ENCODE measurements at places on chromosomes 3 and 15.
A peak's percentile ranks its signal among the peaks of the same experiment; 100 is the strongest.

DNA sequence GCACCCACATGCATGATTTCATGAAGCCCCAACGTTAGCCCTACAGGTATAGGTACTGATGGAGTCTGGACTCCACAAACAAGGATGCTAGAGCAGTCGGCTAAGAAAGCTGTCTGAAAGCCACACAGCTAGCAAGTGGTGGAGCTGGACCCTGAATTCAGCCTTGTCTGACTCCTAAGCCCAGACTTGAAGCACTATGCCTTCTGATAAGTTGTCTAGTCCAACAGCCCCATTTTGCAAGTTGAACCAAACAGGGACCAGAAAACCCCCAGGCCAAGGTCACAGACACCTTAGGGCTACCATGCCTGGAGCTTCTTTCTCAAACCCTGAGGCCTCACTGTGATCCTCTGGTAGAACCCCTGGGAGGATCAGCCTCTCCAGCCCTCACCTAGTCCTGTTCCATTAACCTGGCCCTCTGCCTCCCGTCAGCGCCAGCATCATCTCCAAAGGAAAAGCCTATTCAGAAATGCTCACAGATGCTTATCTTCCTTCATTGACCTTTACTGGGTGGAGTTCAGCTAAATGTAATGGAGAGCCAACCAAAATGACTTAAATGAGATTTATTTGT lies 1.7 kb upstream of the SLCO2A1 start:
- DNase-seq: no peak

GRCh38 chr15:88166082-88166993 lies 90.2 kb downstream of the NTRK3 start:
- no peak for DNase-seq

DNA sequence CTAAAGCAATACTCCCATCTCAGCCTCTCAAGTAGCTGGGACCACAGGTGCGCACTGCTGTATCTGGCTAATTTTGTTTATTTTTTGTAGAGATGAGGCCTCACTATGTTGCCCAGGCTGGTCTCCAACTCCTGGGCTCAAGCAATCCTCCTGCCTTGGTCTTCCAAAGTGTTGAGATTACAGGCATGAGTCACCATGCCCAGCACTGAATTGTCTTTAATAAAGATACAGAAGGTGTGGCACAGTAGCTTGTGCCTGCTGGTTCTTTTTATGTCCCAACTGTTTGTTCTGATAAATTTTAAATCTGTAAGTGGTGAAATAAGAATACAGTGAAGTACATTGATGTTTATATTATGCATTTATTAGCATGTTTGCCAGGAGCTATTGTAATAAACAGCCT lies 20.6 kb upstream of the TRAK1 start:
- DNase-seq: no peak

- DNase-seq: no peak
Measured at GRCh38 chr3:70603103-70603502, 290.7 kb upstream of the MDFIC2 start.

DNA sequence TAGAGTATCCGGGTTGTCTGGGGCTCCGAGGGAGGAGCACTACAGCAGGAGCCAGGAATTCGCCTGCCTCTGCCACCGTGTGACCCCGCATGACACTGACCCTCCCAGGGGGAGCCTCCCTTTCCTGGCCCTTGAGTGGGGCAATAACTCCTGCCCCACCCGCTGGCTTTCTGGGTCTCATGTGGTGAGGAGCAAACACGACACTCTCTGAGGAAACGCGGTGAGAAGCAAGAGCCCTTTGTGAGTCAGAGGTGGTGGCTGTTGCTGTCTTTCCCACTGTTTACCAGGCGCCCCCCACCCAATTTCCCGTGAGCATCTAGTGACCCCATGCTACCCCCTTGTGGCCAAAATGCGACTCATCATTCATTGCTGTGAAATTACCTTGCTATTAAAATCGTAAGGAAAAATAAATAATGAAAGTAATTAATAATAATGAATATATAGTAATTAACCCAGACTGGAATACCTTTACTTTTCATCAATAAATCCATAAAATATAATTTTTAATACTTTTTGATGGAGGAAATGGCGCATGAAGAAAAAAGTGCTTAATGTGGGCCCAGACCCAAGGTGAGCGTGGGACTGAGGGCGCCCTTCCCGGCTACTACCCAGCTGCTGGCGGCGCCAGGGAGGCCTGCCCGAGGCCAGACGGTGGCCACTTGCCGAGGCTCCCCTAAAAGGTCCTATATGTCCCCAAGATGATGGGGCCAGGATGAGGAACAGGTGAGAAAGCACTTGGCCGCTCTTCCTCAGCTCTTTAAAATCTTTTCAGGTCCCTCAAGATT lies 29.3 kb downstream of the CCNL1 start:
- DNase-seq: peak; percentile 45

DNA sequence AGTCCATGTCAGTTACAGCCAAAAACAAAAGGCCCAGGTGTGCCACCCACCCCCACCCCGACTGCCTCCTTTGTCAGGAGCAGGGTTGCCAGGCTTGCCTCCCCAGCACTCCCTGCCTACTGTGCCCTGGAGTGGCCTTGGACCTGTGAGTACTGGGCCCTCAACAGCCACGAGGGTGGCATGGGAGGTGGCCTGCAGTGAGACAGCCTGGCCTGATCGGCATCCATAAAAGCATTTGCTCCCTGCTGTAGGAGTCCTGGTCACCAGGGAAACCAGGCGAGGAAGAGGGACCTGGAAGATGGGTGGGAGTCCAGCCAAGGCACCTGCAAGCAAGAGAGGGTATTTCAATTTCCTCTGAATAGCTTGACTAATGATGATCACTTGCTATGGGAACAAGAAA lies 56.4 kb upstream of the KCNMB2 start:
- no peak for DNase-seq

DNA sequence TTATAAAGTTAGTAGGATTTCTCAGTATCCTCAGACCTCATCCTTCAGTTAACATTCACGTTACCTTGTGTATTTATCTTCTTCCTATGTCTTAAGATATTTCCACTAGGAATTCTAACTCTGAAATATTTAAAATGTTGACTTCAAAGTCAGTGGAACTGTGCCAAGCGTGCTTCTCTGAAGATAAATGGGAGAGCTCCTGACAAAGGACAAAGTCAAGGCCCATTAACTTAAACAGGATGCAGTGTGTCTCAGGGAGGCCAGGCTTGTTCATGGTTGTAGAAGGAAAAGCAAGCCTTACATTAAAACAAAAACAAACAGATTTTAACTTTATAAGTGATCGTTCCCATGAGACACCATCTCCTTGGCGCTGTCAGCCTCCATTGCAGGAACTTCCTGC lies 41.5 kb downstream of the ABHD17C start:
- DNase-seq: no peak

DNA sequence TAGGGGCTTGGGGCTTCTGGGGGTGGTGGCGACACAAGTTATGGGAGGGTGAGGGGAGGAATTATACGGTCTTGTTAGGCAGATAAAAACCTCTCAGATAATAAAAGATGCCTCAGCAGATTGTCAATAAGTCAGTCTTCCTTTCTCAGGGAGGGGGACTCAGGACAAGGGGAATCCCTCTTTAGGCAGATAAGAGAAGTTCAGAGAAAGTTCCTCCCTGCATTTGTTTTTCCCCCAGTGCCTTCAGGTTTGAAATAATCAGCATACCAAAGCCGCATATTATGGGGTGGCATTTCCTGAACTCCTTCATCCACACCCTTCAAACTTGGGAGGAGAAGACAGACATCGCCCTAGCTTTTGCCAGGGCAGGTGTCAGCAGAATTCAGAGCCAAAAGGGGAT lies 8.5 kb downstream of the PPCDC start:
- no peak for DNase-seq

- no peak for DNase-seq
Measured at GRCh38 chr3:53109190-53109589, 21.0 kb downstream of the RFT1 start.

GRCh38 chr3:189587664-189588040 lies 43.5 kb upstream of the TP63 start:
- DNase-seq: no peak

GRCh38 chr15:62899090-62899493 lies 143.5 kb upstream of the TPM1 start:
- DNase-seq: no peak

DNA sequence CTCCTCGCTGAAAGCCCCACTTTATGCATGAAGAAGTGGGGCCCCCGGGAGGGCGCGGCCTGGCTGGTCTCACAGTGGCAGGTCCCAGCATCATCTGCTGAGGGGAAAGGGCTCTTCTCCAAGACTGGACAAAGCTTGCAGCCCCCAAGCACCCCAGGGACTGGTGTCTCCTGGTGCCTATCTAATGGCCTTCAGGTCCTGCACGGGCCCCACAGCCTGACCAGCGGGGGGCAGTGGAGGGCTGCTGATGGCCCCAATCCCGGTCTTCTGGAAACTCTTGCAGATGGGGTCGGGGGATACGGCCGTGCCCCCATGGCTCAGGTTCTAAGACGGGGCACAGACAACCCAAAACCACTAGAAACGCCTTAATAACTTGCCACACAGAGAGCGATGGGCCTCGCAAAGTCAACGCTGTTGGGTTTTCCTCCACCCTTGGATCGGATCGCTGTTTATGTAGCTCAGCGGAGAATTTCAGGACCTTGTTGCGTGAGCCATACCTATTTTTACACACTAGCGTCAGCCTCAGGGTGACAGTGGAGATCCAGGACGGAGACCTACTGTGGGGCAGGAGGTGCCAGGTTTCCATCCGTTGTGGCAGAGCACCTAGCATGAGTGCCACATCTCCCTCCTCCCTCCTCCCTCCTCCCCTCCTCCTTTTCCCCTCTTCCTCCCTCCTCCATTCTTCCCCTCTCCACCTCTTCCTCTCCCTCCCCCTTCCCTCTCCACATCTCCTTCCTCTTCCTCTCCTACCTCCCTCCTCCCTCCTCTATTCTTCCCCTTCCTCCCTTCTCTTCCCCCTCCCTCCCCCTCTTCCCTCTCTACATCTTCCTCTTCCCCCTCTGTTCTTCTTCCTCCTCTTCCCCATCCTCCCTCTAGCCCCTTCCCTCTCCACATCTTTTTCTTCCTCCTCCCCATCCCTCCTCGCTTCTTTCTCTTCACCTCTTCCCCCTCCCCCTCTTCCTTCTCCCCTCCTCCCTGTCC lies 79.3 kb upstream of the ALDH1L1 start:
- DNase-seq: no peak

- no peak for DNase-seq
Measured at GRCh38 chr3:33722626-33723370, 4.7 kb upstream of the CLASP2 start.

DNA sequence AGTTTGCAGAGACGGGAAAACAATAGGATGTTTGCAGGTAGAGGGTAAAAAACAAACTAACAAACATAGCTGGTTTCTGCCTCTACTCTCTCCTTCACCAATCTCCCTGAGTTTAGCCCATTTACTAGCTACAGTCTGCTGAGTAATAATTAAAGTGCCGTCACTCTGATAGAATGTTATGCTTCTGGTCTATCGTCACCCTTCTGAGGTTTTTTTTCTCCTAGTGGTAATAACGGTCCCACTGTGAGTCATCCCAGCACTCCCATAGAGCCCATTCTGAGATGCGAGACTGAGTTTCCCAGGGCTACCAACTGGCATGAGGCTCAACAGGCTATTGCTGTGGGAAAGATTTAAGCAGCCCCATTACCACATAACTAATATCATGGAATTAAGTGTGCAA lies 56.4 kb downstream of the PLAAT1 start:
- DNase-seq: no peak

DNA sequence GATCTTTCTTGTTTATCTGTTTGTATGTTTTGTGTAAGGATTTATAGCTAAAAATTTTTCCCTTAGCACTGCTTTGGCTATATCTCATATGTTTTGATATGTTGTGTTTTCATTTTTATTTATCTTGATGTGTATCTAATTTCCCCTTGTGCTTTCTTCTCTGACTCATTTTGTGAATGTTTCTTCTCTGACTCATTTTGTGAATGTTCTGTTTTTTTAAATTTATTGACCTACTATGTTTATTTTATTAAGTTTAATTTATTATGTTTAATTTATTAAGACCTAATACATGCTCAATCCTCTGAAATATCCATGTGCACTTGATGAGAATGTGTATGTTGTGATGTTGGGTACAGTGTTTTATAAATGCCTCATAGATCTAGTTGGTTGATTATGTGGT lies 793.5 kb upstream of the CADM2 start:
- DNase-seq: no peak

DNA sequence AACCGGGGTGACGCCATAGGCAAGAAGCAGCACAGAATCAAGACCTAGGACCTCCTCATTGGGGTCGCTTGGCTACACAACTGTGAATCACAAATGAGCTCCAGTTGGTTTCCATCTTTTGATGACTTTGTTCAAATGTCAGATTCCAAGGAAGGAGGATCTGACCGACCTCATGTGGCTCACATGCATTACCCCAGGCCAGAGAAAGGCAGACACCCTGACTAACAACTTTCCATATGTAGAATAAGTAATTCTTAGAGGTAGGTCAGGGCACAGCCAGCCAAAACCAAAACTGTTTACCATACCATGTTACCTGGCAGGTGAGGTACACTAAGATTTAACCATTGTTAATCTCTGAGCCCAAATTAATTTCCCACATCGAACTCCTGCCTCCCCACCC lies 96.5 kb downstream of the CCNL1 start:
- no peak for DNase-seq

GRCh38 chr3:120129051-120129450 lies 34.8 kb upstream of the GSK3B start:
- no peak for DNase-seq

- no peak for DNase-seq
Measured at GRCh38 chr3:8854656-8855055, 85.2 kb upstream of the OXTR start.
